ENCODE measurements at places on chromosomes 2 and 18.

- DNase-seq: no peak
Observed at GRCh38 chr2:121689356-121689755, 40.1 kb upstream of the CLASP1 start.

GRCh38 chr2:241248289-241248688, 59.8 kb downstream of the ANO7 start:
- no peak for DNase-seq

DNA sequence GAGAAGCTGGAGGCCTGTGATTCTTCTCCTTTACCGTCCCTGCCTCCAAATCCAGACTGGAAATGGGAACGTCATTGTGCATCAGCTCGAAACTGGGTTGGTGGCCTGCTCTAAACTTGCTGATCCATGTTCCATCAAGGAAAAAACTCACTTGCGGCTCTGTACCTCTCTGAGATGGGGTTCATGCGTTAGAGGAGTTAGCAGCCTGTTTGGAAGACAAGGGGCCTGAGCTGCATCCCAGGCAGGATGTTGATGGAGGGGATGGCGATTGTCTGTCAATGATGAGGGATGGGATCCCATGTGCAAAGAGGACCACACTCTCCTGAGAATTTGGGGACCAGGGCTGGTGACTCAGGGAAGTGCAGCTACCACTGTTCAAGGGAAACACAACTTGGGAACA, 26.0 kb downstream of the TWIST2 start:
- no peak for DNase-seq

DNA sequence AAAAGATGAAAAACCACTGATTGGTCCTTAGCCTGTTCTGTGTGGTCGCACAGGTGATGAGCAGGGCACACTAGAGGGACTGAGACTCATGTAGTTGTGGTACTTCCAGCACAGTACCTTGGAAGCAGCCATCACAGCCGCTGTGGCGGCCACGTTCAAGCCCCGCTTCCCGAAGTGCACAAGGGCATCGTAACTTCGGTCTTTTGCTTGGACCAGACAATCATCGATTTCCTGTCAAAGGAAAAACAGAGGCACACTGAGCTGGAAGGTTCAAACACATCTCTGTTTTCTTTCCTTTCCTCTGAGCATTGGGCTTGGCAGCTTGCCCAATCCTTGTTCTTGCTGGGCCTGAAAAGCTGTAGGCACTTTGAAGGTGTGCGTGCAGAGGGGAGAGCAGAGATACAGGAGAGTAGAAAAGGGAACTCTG, 52.6 kb downstream of the MRPL35 start:
- no peak for DNase-seq

GRCh38 chr2:12764075-12764730, 47.5 kb downstream of the TRIB2 start:
- DNase-seq: no peak

DNA sequence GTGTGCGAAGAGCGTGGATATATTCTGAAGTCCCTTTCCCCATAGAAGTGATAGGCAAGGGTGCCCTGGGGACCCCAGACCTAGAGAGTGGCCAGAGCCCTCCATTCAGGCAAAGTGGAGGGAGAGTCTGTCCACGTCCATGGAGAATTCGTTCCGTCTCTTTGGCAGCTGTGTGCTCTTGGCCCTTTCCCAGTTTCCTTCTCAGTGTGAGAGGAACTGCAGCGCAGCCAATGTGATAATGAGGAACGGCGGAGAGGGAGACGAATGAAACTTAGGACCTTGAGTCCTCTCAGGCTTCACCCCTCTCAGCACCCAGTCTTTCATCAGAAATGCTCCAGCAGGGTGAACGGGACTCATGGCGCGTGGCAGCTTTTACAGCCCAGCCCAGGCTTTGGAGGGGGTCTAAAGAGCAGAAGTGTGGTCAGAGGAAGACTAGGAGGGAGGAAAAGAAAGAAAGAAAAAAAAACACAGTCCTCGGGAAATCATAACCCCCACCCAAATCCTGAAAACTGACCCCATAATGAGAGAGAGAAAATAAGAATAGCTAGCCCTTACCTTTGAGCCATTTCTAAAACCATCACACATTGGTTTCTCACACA, 95.0 kb upstream of the RIOK3 start:
- DNase-seq: no peak

DNA sequence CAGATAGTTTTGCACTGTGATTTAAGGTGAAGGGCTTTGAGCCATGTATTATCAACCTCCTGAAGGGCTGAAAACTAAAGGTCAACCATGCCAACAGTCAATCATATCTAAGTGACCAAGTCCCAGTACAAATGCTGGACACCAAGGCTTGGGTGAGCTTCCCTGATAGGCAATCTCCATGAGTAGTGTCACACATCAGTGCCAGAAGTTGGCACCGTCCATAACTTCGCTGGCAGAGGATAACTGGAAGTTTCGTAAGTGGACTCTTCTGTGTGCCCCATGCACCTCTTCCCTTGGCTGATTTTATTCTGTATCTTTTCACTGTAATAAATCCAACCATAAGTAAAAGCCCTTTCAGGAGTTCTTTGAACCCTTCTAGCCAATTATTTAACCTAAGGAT, 13.2 kb downstream of the REV1 start:
- no peak for DNase-seq

- DNase-seq: no peak
Observed at GRCh38 chr2:59385971-59386370, 1144.8 kb upstream of the FANCL start.

GRCh38 chr2:33134791-33135560, 188.2 kb downstream of the LTBP1 start:
- no peak for DNase-seq

GRCh38 chr18:11279461-11279860, 130.1 kb upstream of the PIEZO2 start:
- DNase-seq: no peak

DNA sequence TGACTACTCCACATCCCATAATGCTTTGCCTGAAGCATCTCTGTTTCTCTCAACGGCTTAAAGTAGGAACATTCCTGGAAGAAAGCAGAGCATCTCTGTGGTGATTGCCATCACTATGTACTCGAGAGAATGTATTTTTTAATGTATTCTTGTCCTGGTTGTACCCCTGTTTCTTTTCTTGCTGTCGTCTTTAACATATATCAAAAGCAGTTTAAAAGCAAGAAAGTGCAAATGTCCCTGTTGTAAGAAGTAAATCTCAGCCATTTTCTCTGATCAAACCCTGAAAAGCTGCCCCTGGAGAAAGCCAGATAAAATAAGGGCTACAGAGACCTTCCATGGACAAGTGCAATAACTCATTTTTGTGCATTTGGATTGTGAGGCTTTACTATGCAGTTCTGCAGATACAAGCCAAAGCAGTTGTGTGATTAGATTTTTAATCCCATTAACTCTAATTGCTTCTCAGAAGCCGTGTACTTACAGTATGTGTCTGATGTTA, 70.8 kb downstream of the XIRP2 start:
- no peak for DNase-seq

DNA sequence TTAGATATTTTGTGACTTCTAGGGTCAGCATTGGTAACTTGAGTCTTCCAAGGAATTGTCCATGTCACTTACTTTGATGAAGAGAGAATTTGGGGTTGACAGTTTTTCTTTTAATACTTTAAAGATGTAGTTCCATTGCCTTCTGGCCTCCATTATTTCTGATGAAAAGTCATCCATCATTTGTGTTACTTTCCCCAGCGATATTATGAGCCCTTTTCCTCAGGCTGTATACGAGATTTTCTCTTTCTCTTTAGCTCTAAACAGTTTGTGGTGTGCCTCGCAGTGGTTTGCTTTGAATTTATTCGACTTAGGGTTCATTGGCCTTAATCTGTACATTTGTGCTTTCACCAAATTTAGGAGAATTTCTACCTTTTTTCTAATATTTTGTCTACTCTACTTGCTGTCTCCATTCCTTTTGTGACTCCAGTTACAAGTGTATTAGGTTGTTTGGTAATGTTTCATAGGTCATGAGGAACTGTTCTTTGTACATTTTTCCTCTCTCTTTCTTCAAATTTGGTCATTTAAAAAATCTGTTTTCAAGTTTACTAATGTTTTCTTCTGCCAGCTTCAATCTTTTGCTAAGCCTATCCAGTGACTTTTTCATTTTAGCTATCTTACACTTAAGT, 131.4 kb upstream of the OTOS start:
- DNase-seq: no peak

DNA sequence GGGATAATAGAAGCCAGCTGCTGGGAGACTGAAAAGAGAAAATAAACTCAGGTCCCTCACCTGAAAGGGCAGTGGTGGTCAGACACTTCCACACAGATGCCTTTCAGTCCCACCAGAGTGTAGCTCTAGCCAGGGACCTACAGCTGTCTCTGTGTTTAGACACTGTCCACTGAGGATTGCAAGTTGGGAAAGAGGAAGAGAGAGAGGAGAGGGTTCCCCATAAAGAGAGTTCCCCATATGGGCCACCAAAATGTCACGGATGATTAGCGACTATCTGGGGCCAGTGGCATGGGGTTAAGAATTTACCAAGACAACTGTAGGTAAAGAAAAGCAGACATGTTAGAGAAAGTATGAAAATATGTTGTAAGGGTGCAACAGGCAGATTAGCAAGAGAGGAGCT, 36.7 kb upstream of the SKA1 start:
- no peak for DNase-seq

- no peak for DNase-seq
Observed at GRCh38 chr2:201568217-201568820, 75.0 kb downstream of the TMEM237 start.

DNA sequence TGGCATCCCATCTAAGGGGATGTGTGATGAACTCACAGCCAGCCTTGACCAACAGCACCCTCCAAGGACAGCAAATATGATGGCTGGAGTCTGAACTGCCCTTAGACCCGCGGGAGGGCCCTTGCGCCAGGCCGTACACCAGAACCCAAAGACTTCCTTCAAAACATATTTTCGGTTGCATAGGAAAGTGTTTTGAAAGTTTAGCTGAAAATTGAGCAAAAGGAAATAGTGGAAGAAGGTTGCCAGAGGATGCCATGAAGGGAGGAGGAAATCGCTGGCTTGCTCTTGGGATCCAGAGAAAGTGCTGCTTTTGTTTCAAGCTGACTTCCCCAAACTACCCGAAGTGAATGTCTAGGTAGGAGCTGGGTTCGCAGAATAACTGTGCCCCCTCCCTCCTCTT, 61.3 kb downstream of the IL1R2 start:
- no peak for DNase-seq

- peak; percentile 76 for DNase-seq
Observed at GRCh38 chr2:103959174-103960128, 894.5 kb upstream of the POU3F3 start.

- DNase-seq: no peak
Observed at GRCh38 chr2:26475832-26476501, 2.0 kb downstream of the OTOF start.

- no peak for DNase-seq
Observed at GRCh38 chr2:170950221-170950761, 21.2 kb downstream of the GORASP2 start.

DNA sequence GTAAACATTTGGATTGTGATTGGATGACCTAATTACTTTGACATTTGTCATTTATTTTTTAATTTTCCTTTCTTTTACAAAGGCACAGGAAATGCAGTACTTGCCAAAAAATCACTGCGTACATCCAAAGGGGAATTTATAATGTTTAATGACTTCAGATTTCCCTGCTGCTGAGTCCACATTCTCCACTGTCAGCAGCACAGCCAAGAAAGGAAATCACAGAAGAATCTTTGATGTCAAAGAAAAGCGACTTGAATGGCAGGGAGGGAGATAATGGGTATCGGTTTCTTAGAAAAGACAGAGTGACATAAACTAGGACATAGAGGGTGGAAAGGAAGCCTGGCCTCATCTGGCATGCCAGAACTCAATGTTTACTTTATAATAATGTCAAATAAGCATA, 41.4 kb upstream of the COPS8 start:
- no peak for DNase-seq

DNA sequence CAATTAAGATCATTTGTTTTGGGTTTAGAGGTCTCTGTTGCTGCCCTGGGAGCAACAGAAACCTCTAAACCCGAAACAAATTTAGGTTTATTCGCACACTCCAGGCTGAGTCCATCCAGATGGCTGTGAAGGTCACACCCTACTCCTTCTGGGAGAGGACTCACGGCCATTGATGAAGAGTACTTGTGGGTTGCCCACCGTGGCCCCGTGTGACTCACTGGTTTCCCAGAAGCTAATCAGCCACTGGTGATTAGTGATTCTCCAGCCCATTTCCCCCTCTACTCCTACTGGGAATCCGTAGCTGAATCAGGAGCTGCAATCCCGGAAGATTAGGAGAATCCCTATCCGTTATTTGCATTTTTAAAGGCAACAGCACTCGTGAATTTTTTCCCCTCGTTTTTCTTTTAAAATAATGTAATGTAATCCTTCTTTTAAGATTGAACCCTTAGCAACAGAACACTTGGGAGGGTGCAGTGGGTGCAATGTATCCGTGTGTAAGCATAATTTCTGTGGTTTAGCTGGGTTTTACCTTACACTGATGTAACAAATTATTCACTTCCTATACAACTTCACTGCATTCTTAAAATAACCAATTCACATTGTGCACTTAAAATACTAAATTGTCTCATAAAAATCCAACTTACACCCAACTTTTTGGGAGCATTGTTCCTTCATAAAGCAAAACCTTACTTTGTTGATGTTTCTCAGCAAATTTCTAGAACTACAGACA, 27.5 kb upstream of the EPAS1 start:
- no peak for DNase-seq

DNA sequence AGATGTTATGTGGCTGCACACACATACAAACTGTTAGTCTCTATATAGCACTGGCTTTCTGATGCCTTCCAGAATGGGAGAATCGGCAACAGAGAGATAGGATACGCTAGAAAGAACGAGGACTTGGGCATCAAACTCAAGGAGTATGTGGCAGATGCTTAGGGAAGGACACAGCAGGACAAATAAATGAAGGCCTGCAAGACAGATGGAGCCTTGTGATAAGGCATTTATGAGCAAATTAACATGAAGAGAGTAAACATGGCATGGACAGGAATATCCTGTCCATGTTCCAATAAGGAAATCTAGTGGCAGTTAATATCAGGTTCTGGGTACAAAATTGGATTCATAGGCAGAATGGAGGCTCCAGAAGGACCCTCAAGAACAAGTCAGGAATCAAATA, 136.9 kb downstream of the SLC4A10 start:
- no peak for DNase-seq

DNA sequence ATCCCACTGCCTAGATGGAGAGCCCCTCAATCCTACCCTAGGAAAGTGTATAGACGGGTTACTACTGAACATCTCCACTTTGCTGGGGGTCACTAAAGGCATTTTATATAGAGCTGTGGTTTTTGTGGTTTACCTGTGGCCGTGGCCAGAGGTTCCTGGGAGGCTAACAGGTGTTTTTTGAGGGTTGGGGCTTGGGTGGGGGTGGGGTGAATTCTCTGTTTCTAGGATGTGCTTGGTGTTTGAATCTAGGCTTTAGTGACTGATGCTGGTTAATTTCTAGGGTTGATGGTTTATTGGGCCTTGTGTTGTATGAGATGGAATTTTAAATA, 7.7 kb downstream of the HOXD8 start:
- DNase-seq: no peak

- DNase-seq: peak; percentile 83
Observed at GRCh38 chr18:57429167-57430078, 5.8 kb upstream of the ONECUT2 start.

GRCh38 chr18:75003764-75004690, 204.9 kb downstream of the PTGR3 start:
- DNase-seq: no peak

- no peak for DNase-seq
Observed at GRCh38 chr2:122471753-122472152, 716.3 kb downstream of the TSN start.

All from neural progenitor cell (in vitro differentiated cells).